Activated T-helper 1 cell treated with Interleukin-2 at 50 U/mL for 16 hours (primary cell): ENCODE measurements at places on chromosomes 13 and 19.
A peak's percentile ranks its signal among the peaks of the same experiment; 100 is the strongest.

DNA sequence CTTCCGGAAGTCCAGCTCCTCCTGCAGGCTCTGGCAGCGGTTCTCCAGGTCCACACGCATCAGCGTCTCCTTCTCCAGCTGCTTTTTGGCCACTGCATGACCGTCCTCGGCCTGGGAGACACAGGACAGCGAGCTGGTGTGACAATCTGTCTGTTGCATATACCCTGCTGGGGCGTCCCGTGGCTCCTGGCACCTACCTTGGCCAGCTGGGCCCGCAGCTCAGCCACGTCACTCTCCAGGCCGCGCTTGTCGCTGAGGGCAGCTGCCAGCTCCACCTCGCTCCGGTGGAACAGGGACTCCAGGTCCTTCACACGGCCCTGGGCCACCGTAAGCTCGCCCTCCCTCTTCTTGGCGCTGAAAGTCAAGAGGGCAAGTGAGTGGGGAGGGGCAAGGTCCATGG, 10.8 kb upstream of the TIMM13 start:
- DNase-seq: no peak

DNA sequence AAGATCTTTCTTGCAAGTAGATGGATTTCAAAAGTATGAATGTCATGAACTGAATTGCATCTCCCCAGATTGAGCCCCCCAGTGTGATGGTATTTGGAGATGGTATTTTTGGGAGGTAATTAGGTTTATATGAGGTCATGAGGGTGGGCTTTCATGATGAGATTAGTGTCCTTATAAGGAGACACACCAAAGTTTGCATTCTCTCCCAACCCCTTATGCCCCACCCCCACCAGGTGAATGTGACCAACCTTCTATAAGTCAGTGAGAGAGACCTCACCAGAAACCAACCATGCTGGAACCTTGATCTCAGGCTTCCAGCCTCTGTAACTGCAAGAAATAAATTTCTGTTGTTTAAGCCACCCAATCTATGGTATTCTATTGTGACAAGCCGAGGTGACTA, 71.3 kb upstream of the POSTN start:
- DNase-seq: no peak

DNA sequence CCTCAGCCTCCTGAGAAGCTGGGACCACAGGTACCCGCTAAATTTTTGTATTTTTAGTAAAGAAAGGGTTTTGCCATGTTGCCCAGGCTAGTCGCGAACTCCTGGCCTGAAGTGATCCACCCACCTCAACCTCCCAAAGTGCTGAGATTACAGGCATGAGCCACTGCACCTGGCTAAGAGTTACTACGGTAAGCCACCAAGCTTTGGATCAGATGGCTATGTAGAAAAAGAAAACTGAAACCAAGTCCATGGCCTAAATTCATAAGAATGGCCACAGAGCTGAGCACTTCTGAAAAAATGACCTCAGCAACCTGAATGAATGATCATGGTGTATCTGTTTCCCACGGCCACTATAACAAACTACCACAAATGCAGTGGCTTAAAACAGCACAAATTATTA, 9.4 kb downstream of the OPA3 start:
- no peak for DNase-seq

GRCh38 chr13:35996360-35996759, 134.8 kb downstream of the DCLK1 start:
- DNase-seq: no peak

DNA sequence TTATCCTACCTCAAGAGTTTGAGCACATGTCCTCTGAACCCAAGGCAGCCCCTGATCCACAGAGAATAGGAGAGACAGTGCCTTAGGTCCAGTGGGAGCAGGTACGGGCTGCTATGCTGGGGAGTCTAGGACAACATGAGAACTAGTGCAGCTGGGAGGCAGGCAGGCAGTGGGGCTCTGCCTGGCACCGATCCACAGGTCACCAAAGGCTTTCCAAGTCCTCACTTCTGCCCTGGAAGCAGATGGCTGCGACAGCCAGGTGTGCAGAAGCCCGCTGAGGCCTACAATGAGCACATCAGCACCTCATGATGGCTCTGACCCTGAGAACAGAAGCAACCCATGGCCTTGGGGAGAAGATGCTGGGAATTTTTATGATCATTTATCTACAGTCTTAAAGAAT, 29.8 kb upstream of the EPHX3 start:
- no peak for DNase-seq

GRCh38 chr19:1161716-1162115, 12.4 kb downstream of the SBNO2 start:
- no peak for DNase-seq

GRCh38 chr19:10742476-10742875, 24.6 kb downstream of the DNM2 start:
- DNase-seq: no peak

- no peak for DNase-seq
Measured at GRCh38 chr19:15099017-15099582, 8.1 kb upstream of the SYDE1 start.

DNA sequence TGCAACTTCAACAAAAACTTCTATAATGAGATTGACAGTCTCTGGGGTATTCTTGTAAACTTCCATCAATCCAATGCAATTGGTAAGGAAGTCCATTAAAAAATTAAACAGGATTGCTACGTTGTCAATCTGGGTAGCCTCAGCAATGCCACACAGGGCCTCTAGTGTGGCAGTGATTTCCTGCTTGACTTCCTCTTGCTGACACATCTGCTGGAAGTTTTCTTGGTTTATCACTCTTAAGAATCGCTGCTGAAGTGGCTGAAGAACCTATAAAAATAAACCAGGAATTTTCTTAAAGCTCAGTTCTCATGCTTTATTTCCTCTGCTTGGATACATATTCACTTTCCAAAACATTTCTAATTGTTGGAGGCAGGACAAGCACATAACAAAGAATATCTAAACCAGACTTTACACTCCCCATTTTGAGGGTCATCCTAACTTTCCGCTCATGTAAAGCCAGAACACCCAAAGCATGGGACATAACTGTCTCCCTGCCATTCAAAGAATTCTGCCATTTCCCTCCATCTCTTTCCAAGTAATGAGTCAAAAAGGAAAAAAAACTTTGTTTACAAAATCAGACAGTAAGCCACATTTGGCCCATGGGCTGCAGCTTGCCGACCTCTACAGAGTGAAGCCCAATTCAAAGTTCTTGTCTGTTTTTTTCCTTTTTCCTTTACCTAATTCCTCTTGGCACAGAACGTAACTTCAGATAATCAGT, 23.2 kb upstream of the EEF1AKMT1 start:
- no peak for DNase-seq

GRCh38 chr19:16702123-16702522, 17.5 kb upstream of the NWD1 start:
- no peak for DNase-seq

GRCh38 chr13:107819071-107819470, 396.3 kb downstream of the LIG4 start:
- no peak for DNase-seq

- no peak for DNase-seq
Measured at GRCh38 chr13:36680913-36681312, 7.1 kb downstream of the SERTM1 start.

DNA sequence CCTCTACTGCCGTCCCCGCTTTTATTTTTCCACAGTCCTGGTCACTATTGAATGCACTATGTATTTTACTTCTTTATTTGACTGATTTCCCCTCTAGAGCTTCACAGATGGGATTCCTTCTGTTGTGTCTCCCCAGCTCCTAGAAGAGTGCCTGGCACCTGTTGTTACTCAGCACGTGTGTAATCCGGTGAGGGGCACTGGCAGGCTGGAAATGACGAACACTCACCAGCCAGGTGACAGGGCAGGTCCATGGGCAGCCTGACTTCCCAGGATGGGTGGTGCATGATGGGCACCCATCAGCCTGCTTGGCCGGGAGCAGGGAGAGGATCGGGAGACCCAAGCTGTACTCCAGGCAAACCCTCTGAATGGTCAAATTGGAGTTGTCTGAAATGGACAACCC, 67.2 kb downstream of the CEBPG start:
- DNase-seq: no peak

DNA sequence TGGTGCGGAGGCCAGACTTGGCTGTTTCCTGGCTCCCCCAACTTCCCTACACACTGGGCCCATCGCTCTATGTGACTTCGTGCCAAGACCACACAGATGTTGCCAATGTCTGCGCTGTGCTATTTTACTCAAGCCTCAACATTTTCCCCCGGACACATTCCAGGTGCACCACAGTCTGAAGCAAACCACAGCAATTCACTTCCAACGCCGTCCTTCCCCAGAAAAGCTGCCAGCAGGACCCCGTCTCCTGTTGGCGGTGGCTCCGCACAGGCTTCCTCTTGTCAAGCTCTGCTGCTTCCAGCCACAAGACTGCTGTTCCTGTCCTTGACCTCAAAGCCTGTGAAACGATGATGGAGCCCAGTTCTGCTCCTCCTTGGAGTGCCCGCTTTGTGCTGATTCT, 100.7 kb downstream of the CRYL1 start:
- no peak for DNase-seq

DNA sequence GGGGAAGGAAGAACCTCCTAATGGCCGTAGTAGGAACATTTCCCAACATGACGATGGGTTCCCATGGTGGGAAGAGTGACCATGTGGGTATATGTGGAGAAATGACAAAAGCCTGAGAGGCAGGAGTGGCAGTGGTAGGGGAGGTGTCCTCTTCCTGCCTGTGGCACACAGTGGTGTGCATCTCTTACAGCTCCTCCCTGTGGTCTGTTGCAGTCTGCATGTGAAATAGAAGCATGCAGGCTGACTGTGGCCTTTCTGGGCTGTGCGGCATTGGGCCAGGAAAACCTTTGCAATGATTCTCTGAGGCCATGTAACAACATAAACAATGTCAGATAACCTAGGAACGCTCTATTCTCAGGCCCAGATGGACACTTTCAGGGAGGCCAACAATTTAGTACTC, 84.0 kb downstream of the LACC1 start:
- DNase-seq: no peak

DNA sequence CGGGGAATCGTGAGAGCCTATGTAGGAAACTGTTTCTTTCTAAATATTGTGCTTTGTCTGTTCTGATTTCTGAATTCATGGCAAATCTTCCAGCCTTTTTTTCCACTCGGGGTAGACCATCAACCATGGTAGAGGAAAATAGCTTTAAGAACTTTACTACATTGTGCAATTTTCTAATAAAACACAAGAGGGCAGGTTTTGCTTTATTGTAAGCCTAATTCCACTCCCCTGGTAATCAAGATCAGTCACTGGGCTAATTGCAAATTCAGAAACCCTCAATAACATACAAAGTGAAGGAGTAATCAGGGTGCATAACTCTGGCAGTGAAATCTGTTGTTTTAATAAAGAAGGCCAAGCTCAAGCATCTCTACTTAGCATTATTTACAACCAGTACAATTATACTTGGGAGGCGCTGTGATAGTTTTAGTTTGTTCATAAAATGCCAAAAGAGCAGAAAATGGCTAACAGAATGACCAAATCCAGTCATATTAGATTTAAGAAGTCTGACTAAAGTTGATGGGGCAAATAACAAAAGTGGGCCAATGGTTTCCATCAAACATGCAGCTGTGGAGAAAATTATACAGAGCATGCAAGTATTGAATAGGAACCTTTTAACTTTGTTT, 43.8 kb downstream of the DCT start:
- DNase-seq: no peak

GRCh38 chr13:73967397-73968165, 166.6 kb downstream of the KLF12 start:
- DNase-seq: no peak

DNA sequence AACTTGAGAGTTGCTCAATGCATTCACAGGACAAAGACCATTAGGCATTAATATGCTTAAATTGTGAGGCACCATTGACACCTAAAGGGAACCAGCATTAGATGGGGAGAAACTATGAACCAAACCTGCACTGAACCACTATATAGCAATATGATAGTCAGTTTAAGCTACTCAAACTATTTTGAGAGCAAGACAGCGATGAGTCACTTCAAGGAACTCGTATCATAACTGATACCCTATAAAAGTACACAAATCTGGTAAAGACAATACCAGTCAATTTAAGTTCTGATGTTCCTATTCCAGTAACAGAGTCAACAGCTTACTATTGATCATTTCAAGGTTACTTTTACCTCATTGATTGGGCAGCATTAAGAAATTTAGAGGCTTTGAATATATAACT, 151.3 kb upstream of the ATXN8OS start:
- DNase-seq: no peak

GRCh38 chr19:49799798-49800376, 13.2 kb downstream of the FUZ start:
- no peak for DNase-seq

GRCh38 chr13:91563799-91564198, 165.4 kb downstream of the GPC5 start:
- DNase-seq: no peak

DNA sequence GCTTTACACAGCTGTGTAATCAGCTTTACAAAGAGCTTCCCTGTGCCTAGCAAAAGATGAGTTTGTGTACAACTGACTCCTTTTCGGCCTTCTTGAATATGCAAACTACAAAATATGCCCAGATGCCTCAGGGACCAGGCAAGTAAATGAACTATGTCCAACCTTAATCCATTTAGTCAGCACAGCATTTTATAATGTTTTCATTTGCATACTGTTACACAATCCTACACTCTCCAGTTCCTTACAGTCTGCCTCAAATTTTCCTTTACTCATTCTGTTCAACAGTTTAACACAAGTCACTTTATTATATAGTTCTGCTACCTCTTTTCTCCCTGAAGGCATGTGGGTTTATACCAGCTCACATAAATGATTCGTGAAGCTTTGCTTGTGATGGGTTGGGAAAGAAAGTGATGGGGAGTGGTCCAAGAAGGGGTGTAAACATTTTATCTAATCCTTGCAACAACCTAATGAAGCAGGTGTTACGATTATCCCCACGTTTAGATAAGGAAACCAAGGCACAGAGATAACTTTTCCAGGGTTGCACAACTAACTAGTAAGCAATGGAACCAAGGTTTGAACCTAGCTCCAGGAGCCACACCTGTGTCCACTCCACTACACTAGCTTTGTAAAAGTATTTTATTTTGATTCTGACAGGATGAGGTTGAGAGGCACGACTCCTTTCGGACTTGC, 3.3 kb upstream of the USP12 start:
- DNase-seq: no peak

- no peak for DNase-seq
Measured at GRCh38 chr13:50692396-50692915, 151.0 kb downstream of the DLEU7 start.

GRCh38 chr13:20525601-20526544, at the start of gene CRYL1:
CRYL1 (minus strand) TSS chr13:20525857; CDS start chr13:20525794, 63 bp downstream.
- peak; percentile 64 for DNase-seq

GRCh38 chr19:40348961-40349507, 539 bp downstream of the PLD3 start:
- DNase-seq: no peak

- DNase-seq: no peak
Measured at GRCh38 chr13:28313579-28313978, 175.2 kb downstream of the PAN3 start.
